ENCODE measurements at places on chromosomes 1 and 21.

DNA sequence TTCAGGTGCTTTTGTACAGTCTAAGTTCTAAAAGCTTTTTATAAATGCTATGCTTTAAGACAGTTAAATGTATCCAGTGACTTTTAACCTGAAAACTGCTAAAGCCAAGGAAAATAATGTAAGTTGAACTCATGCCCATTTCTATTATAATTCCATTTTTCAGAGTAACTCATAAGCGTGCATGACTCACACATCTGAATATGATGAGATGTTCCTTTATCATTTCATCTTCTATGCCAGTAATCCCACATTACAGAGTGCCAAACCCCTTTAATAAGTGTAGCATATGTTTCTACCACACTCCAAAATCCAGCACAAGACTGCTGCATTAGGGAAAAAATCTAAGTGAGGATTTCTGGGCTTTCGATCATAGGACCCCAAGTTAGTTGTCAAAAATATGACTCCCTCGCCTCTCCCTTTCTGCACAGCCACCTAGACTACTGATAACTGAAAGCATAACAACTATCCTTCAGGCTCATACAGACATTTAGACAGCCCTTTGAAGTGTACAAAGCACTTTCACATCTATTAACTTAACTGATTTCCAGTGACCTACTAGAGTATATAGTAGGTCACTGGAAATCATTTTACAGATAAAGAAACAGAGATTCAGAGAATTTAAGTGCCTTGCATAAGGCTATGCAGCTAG, 45.3 kb downstream of the JAK1 start:
- no peak overlapping the region for H3K27ac ChIP-seq
- peaks cover 25% of the 10 kb centered on the region for H3K36me3 ChIP-seq
- no peak for DNase-seq
- H3K4me3 ChIP-seq = no peak overlapping the region
- no peaks in the 10 kb centered on the region for H3K27me3 ChIP-seq

DNA sequence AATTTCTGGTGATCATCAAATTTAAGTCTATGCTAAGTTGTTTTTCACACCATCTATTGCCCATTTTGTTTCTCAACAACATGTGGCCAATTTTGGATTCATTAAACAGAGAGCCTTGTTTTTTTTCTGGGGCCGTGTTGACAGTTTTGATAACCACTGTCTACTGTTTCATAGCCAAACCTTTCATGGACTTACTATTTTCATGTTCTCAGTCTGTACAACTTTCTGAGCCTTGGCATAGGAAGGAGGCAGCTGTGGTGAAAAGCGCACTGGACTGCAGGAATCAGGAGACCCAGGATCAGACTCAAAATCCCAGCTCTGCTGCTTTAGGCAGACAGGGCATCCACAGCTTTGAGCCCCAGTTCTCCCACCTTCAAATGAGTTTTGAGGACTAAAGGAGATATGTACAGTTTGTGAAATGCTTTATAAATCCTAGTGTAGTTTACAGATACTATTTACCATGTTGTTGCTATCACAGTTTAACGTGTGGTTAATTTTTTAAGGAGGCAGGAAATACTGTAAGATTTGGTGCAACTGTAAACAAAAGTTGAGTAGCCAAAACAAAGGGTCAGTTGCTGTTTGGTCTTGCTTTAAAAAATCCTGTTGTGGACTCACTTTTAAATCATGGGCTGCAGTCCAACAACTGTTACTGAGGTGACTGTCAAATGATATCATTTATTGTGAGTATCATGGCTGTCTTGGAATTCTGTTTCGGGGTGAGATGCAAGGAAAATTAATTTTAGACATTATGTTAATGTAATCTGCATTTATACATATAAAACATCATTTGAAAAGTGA, 2.9 kb downstream of the MACO1 start:
- peaks cover 4% of the 10 kb centered on the region for H3K27me3 ChIP-seq
- no peak overlapping the region for H3K4me3 ChIP-seq
- DNase-seq = no peak
- peaks cover 9% of the 10 kb centered on the region for H3K36me3 ChIP-seq
- peaks cover 63% of the 10 kb centered on the region for H3K4me1 ChIP-seq

GRCh38 chr1:238001818-238002217, 111.1 kb upstream of the ZP4 start:
- no peaks in the 10 kb centered on the region for H3K36me3 ChIP-seq
- DNase-seq = no peak
- H3K27me3 ChIP-seq = no peaks in the 10 kb centered on the region

- H3K4me3 ChIP-seq = no peak overlapping the region
- H3K4me1 ChIP-seq = no peaks in the 10 kb centered on the region
- no peaks in the 10 kb centered on the region for H3K36me3 ChIP-seq
- peaks cover 4% of the 10 kb centered on the region for H3K27me3 ChIP-seq
Observed at GRCh38 chr1:192826791-192827546, 18.1 kb downstream of the RGS2 start.

DNA sequence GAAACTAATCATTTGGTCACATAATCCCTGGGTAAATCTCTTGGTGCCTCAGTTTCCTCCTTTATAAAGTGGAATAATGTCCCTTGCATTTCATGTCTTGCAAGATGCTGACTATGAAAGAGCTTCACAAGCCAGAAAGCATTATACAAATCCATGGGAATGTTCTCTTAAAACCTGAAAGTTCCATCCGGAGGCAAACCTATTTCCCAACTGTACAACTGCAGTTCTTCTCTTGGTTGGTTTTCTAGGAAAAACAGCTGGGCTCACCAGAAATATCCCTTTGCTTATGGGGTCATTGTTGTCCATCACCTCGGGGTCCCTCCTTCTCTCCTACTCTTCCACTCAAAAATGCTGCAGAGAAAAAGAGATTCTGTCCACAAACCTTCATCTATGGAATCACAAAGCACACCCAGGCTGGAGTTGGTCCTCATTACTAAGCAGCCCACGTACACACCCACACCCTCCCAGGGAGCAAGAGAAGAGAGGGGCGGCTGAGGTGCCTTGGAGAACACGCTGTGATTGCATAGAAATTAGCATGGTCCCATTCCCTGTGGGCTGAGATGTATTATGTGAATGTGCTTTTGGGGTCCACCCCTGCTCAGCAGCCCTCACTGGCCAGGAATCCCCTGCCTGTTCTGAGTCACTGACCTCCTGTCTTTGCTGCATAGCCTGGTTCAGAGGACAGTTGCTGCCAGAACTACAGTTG, 5.0 kb upstream of the PLXNA2 start:
- no peaks in the 10 kb centered on the region for H3K36me3 ChIP-seq
- peaks cover 10% of the 10 kb centered on the region for H3K4me1 ChIP-seq
- no peak for DNase-seq
- H3K27ac ChIP-seq = no peak overlapping the region
- H3K4me3 ChIP-seq = no peak overlapping the region

GRCh38 chr1:9476790-9477463, 62.3 kb upstream of the SLC25A33 start:
- no peaks in the 10 kb centered on the region for H3K36me3 ChIP-seq
- no peaks in the 10 kb centered on the region for H3K4me1 ChIP-seq
- no peak for DNase-seq

GRCh38 chr1:211581526-211581925, 2.6 kb upstream of the SLC30A1 start:
- no peak overlapping the region for H3K27ac ChIP-seq
- peaks cover 44% of the 10 kb centered on the region for H3K4me1 ChIP-seq
- H3K27me3 ChIP-seq = peaks cover 7% of the 10 kb centered on the region
- no peaks in the 10 kb centered on the region for H3K36me3 ChIP-seq

- H3K4me3 ChIP-seq = peak overlapping the region; percentile 16
- peaks cover 48% of the 10 kb centered on the region for H3K36me3 ChIP-seq
- no peak for DNase-seq
- no peak overlapping the region for H3K27ac ChIP-seq
- H3K4me1 ChIP-seq = peaks cover 35% of the 10 kb centered on the region
Observed at GRCh38 chr1:84480650-84481049, 1.6 kb downstream of the RPF1 start.

DNA sequence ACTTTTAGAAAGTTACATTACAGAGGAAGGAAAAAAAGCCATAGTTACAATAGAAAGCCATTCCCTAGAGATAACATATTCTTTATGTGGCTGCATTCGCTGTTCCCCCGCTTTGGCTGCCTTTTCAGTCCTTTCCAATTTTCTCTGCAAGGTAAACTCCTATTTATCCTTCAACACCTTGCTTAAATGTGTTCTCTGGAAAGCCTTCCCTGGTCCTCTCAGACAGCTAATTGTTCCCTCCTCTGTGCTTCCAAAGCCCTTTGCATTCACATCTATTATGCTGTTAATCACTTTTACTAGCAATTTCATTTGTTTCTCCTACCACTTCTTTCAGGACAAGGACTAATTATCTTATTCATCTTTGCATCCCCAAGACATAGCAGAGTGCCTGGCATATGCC, 1.6 kb downstream of the PHC2 start:
- no peak overlapping the region for H3K4me3 ChIP-seq
- H3K36me3 ChIP-seq = no peaks in the 10 kb centered on the region
- H3K4me1 ChIP-seq = peaks cover 5% of the 10 kb centered on the region
- H3K27me3 ChIP-seq = peaks cover 29% of the 10 kb centered on the region
- no peak for DNase-seq
- no peak overlapping the region for H3K27ac ChIP-seq
